ENCODE measurements at places on chromosomes 2 and 18.

DNA sequence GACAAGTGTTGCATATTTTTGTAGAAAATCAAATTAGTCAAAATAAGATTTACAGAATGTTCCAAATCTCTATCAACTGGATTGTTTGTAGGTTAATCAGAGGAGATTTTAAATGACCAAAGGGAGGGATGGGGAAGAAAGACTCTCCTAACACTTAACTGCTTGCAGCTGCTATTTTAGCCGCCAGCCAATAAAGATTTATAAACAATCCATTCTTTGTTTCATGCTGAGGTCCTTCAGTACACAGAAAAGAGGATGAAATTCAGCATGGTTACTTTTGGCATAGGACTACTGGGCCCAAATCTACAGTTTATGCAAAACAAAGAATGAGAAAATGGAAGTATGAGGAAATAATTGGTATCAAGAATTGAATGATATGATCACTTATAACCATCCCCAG lies 86.4 kb upstream of the FN1 start:
- no peak for DNase-seq

- DNase-seq, result peak; percentile 77
Observed at GRCh38 chr2:43269074-43269572, 42.7 kb upstream of the ZFP36L2 start.

DNA sequence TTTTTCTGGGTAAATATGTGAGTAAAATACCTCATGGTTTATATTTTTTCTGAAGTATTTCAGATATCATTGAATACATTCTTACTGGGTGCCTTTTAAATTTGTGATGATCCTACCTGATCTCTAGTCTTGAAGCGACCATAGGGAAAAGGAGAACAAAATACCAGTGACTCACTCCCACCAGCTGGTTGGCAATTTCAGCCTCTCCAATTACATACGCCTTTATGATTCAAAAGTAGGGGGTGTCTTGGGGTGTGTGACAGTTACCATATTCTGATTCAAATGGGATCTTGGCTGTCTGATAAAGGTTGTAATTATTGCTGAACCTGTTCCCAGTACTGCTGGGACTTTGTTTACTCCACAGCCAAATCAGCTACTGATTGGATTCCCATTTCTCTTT lies 175.9 kb upstream of the NXPH2 start:
- no peak for DNase-seq

- no peak for DNase-seq
Observed at GRCh38 chr18:10979411-10979810, 170.0 kb downstream of the PIEZO2 start.

DNA sequence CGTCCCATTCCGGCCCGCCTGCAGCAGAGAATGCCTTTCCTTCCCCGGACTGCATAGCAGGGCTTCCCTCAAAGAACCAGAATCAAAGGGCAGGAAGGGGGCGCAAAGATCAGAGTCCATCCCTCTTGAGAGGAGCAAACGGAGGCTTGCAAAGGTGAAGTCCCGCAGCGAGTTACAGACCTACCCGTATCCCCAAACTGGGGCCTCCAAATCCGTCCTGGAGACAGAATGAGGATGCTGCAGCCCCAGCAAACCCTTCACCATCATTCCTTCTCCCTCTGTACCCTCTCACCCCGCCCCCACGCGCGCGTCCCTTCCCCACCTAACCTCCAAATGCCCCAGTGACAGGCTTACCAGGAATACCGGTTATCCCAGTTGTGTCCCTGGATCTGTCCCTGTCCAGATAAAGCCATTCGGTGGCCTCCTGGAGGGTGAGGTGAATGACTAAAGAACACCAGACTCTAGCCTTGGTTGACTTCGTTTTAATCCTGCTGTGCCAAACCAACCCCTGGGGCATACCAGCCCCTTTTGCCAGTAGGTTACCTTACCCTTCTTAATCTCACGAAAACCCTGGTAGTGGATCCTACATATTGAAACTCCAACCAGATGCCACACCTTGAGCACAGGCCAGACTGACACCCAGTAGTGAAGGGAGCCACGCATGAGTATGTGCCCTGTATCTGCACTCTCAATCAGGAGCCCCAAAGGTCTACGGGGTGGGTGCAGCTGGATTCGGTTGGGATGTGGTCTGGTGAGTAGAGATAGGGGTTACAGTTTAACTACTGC lies 961 bp upstream of the SLC40A1 start:
- DNase-seq, result no peak

DNA sequence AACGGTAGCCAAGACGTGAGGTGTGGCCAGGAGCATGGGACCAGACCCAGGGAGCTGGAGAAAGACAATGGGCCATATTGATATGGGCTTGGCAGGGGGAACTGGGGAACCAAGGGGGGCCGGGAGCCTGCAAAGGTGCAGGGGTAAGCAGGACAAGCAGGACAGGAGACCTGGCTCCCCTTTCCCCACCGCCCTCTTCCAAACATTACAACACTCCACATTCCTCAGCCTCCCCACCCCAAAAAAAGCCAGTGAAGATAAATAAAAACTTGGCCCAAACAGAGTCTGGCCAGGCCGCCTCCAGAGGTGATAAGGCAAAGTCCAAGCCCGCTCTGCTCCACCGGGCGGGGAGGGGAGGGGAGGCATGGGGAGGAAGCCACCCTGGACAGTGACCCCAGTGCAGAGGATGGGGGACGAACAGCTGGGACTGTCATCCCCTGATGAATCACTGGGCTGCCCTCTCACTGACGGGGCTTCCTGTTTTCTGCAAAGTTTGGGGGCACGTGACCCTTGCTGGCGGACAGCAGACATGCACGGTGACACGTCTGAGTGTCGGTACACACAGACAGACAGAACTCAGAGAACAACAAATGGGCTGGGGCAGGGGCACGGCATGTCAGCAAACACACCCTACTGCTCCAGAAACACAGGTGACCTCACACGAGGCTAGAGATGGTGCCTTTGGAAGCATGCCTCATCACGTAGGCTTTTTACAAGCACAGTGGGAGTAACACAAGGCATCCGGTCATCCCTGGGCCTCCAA lies 100.2 kb downstream of the TNS1 start:
- DNase-seq, result peak; percentile 95

DNA sequence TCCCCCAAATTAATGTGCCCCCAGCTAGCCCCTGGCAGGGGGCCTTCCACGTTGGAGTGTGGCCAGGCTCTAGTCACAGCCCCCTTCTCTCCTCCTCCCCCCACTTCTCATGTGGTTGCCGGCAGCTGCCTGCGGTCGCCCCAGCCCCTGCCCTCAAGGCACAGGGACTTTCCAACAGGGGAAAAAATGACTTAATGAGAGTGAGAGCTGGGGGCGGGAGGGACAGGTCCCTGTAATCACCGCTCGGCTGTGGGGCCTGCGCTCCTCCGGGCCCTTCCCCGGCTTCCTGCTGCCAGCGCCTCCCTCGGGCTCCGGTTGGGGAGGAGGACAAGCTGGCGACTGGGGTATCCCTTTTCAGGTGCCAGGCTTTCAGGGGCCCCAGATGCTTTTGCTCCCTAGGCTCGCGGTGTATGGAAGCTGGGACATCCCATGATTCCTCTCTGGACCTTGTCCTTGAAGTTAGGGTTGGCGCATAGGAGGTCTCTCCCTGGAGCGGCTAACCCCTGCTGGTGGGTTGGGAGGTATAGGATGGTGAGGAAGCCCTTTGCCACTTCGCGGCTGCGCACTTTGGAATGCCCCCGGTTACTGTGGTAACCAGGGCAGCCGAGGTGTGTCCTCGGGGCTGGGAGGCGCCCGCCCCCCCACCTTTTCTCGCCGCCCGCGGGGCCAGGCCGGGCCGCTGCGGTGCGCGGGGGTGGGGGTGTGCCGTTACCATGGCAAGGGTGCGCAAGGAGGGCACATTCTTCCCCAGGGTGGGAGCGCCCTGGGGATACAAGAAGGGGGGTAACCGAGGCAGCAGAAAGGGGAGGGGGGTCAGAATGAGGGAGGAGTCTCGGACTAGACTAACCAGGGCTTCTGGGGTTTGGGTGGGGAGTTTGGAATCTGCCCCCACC lies 16.1 kb downstream of the WNT10A start:
- DNase-seq, result no peak

- no peak for DNase-seq
Observed at GRCh38 chr2:226831266-226831665, 4.6 kb upstream of the RHBDD1 start.

All from kidney capillary endothelial cell (primary cell).